ENCODE measurements at places on chromosomes 4 and X. TPM values are rescaled to one million over a fixed set of nuclear protein-coding genes. Genes with fewer than 3 reads are reported as not detected.

G6PD gene
- polyA plus RNA-seq, result 17.0 TPM

KLKB1 gene
- polyA plus RNA-seq, result 10.7 TPM

AMOT gene
- 2.8 TPM for polyA plus RNA-seq

SMIM31 gene
- polyA plus RNA-seq, result 0.61 TPM

SMARCA5 gene
- polyA plus RNA-seq, result 13.0 TPM

GAGE12J gene
- polyA plus RNA-seq, result not detected

MAGEA1 gene
- not detected for polyA plus RNA-seq

WNK3 gene
- polyA plus RNA-seq, result 0.15 TPM

SLC35A2 gene
- polyA plus RNA-seq, result 7.1 TPM

RS1 gene
- polyA plus RNA-seq, result not detected

MAP3K15 gene
- polyA plus RNA-seq, result 1.7 TPM

LARP7 gene
- 33.0 TPM for polyA plus RNA-seq

LPAR4 gene
- not detected for polyA plus RNA-seq

ITIH6 gene
- polyA plus RNA-seq, result not detected

DNA sequence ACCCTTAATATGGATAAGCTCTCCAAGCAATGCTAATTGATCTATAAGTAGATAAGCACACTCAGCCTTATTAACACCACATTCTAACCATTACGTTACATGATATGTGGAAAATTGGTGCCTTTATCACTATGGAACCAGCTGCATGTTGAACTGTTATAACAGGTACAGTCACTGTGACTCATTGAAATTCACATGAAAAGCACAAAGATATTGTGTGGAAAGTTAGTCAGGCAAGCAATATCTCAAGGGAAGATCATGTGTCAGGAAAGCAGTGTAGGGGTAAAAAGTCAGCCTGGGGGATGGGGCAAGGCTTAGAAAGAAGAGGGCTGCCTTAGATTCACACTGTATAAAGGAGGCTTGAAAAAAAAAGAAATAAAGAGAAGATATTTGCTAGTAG lies 313.7 kb upstream of the SMIM31 start:
- DNase-seq, result no peak

DNA sequence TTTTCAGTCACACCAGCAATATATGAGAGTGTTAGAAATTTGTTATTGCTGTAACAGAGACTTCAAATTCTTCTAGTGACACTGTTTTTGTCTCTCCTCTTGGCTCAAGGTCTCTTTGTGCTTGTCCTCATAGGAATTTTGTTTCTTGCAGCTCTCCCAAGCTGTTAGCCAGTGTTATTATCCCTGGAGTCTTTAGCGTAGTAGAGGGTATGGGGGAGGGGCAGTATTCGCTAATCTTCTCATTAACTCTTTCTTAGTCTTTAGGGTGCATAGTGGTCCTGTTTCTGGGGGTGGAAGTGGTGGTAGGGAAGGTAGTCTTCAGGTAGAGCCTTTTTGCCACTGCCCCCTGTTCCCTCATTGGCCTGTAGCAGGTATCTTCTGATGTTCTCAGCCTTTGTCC lies 79.4 kb downstream of the JADE3 start:
- DNase-seq, result no peak

- no peak for DNase-seq
Measured at GRCh38 chr4:7638984-7639789, 204.5 kb upstream of the PSAPL1 start.

DNA sequence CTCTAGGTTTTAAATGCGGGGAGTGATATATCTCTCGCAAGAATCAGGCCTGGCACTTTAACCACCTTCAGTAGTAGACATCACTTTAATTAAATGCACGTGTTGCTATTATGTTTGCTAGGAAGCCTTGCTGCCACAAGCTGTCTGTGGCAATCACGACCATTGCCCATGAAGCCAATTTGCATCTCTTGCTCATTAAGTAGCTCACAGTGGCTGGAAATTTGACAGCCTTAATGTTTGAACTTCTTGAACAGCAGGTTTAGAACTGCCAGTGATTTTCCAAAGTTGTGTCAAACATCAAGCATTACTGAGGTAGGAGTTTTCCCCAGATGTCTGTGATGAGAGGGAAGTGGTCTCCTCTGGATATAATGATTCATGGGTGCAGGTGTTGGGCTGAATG lies 642.3 kb upstream of the CPEB2 start:
- no peak for DNase-seq

GRCh38 chr4:19014594-19014993 lies 993.0 kb upstream of the LCORL start:
- no peak for DNase-seq

DNA sequence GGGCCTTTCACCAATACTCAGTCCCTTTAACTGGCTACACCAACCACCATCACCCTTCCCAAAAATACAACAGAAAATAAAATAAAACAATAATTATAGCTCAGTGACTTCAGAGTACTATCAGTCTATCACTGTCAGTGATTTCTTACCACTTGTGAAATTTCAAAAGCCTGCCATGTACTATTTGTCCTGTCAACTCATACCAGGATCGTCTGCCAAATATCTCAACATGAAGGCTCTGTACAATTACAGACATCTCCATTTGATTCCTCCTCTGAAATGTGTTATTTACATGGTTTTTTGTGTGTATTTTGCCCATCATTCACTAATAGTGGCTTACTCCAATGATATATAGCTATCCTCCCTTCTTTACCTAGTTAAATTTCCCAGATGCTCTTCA lies 772.0 kb downstream of the IL1RAPL1 start:
- DNase-seq, result no peak

- DNase-seq, result no peak
Measured at GRCh38 chr4:10028910-10029309, 7.6 kb upstream of the SLC2A9 start.

GRCh38 chr4:25863831-25864418 lies 1.1 kb upstream of the SEL1L3 start:
- DNase-seq, result no peak

DNA sequence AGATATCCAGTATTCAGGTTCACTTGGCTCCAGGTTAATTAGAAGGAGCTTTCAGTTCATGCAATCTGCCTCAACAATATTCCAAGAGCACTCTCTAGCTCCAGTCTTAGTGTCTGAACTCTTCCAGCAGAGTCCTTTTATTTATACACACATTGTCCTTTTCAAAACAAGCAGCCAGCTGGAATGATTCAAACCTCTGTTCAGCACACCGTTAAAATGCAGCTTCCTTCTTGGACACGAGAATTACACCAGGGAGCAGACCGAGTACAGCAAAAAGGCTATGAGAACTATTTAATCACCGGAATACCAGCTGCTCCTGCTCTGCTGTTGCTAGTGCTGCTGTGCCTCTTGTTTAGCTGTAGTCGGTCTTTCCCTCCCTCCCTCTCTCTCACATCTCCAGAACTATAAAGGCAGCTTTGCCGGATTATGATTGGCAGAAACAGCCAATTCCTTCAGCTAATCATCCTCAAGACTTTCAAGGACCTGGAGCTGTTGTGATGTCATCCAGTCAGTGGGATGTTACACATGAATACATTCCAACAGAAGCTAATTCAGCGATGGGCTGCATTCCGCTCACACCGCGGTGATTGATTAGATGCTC lies at the start of gene NDST4:
Gene NDST4, minus strand, starts transcription at position 115 of the 601 bp plus-strand sequence. CDS start 36,584 bp downstream, outside the sequence.
- DNase-seq, result no peak

- no peak for DNase-seq
Measured at GRCh38 chrX:13552892-13553291, 16.5 kb upstream of the EGFL6 start.

GRCh38 chrX:100915562-100915961 lies 13.2 kb downstream of the XKRX start:
- DNase-seq, result no peak

DNA sequence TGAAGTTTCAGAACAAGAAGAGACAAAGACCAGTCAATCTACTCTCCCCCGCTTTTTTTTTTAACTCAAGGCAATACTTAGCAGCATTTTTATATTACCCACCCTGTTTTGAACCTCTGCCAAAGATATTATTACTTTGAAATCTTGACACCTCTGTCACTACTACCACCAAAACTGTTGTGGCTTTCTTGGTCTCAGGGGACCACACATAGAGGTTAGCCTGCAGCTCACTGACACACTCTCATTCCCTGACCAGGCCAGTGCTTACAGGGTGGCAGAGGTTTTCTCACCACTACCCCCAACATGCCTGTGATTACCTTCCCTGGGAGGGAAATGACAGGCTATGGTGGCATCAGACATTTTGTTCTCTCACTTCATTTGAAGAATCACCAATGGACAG lies 137.4 kb upstream of the STIM2 start:
- DNase-seq, result no peak

GRCh38 chr4:128427832-128428366 lies 140.3 kb upstream of the PGRMC2 start:
- peak; percentile 72 for DNase-seq

- DNase-seq, result no peak
Measured at GRCh38 chr4:183185018-183185417, 86.0 kb downstream of the WWC2 start.

DNA sequence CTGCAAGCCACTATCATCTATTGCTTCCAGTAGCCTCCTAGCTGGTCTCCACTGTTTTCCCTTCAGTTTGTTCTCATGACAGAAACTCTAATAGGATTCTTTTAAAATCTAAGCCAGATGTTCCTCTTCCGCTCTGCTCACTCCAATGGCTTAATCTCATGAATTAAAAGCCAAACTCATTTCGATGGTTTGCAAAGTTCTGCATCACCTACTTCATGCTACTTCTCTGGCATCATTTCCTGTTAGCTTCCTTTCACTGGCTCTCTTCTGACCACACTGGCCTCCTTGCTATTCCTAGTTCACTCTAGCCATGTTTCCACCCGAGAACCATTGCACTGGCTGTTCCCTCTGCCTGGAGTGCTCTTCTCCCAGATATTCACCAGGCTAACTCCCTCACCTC lies 102.0 kb upstream of the LSM6 start:
- DNase-seq, result no peak

GRCh38 chr4:10183462-10183861 lies 66.9 kb upstream of the WDR1 start:
- DNase-seq, result no peak

DNA sequence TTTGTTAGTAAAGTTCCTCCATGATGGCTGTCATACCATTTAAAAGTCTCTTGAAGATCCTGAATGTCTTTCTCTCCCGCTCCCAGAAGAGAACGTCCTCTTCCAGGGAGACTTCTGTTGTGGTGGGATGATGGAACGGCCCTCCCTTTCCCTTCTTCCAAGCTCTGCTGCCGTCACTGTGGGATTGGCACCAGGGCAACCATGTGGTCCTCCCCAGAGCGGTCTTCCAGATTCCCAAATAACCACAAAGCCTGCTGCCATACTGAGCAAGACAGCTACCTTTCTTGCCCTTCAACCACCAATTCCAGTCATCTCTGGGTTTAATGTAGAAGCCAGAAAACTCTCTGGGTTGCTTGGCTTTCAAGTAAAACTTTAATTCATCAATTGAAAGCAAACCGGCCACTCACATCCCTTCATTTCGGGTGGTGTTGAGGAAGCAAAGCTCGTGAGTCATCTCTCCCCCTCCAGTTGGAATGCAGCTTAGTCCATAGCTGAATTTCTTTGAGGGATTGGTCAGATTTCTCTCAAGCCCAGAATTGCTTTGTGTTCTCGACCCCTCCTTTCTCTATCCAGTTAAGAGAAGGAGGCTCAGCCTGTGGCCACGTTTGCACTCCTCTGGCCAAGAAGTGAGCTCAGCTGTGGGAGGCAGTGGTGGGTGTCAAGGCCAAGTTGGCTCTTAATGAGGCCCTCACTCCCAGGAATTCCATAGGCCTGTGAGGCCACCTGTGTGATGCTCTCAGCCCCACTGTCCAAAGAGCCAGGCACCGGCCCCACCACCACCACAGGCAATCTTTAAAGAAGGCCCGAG lies 36.9 kb downstream of the FHDC1 start:
- DNase-seq, result no peak

All from pancreas (tissue), 10 donors.